ENCODE measurements at places on chromosomes 4 and X.

DNA sequence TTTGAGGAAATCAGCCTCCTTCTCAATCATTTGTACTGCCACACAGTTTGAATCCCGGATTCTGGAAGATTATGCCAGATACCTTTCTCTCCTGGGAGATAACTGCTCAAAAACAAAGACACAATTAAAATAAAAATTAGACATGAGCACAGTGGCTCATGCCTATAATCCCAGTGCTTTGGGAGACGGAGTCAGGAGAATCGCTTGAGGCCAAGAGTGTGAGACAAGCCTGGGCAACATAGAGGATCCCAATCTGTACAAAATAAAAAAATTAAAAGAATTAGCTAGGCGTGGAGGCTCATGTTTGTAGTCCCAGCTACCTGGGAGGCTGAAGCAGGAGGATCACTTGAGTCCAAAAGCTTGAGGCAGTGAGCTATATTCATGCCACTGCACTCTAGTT is 376.3 kb upstream of the ZFP42 start:
- no peak for DNase-seq

GRCh38 chr4:73836373-73837279 is at the start of gene CXCL6:
Gene CXCL6 (plus strand): TSS chr4:73836678. CDS start chr4:73836751, 73 bp downstream.
- DNase-seq: no peak

- DNase-seq: no peak
Measured at GRCh38 chrX:134431894-134432293, 28.1 kb upstream of the HPRT1 start.

DNA sequence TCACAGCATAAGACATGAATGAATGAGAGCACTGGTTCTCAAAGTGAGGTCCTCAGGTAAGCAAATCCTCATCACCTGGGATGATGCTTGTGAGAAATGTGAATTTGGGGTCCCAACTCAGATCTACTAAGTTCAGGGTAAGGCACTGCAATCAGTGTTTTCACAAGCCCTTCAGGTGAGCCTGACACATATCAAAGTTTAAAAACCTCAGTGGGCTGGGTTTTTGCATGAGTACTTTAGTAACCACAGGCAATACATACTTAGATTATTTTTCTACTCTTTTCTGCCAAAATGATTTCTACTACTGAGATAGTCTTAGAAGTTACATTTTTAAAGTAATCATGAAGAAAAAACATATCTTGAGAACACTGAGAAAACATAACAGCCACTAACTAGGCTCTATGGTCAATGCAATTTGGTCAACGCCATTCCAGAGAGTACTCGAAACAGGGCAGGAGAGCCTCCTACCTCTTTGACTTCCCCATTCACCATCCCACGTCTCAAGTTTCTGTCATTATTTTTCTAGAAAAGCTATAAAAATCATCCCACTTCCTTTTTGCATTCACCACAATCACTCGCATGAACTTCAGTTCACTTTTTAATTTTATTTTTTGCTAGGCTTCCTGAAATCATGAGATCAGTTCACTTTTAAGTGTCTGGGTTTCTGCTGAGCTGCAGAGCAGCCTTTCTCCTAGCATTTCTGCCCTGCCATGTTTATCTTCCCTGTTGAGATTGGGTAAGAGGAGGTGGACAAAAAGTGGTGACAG is 73.8 kb downstream of the MFAP3L start:
- DNase-seq: no peak

- DNase-seq: peak; percentile 10
Measured at GRCh38 chr4:184409911-184410692, 64.2 kb downstream of the IRF2 start.

DNA sequence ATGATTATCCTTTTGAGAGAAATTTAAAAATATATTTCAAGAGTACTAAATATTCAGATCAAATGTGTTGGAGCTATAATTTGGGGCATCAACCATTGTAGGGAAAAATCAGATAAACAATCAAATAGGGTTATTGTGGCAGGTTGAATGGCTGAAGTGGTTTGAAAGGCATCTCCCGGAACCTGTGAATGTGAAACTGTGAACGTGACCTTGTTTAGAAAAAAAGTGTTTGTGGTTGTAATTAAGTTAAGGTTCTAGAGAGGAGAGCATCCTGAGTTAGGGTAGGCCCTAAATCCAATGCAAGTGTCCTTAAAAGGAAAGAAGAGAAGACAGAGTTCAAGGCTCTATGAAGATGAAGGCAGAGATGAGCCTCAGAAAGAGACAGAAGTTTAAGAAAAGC is 37.4 kb downstream of the ADGRA3 start:
- no peak for DNase-seq

DNA sequence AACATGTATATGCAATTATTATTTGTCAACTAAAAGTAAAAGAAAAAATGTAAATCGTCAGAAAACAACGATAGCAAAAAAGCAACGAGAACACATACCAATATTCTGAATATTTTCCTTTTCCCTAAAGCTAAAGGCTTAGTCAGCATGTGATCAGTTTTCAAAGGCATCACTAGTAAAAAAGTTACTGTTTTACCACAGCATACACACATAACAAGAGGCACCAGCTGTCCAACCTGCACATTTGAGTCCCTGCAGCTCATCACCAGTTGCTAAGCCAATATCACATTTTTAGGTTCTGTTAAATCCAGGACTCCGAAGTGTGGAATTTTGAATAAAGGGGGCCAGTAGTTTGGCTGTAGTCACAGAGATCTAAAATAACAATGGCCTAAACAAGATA is 203.8 kb downstream of the ADGRA3 start:
- DNase-seq: no peak

- DNase-seq: no peak
Measured at GRCh38 chrX:46803140-46803539, 33.7 kb upstream of the RP2 start.

- DNase-seq: no peak
Measured at GRCh38 chr4:176549161-176549865, 229.5 kb downstream of the SPCS3 start.

DNA sequence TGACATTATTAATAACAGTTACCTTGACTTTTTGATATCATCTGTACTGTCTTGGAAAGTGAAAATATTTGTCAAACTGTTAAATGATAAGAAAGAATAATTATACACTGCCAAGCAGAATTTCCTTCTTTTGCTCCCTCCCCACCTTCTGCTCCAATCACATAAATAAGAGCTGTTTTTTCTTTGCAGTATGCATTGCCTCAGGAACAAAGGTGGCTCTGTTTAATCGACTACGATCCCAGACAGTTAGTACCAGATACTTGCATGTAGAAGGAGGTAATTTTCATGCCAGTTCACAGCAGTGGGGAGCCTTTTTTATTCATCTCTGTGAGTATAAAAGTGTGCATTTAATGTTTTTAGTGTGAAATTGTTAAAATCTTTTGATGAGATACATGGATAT is 66.1 kb downstream of the CCKAR start:
- DNase-seq: no peak

- DNase-seq: no peak
Measured at GRCh38 chr4:20323991-20324390, 72.3 kb downstream of the SLIT2 start.

DNA sequence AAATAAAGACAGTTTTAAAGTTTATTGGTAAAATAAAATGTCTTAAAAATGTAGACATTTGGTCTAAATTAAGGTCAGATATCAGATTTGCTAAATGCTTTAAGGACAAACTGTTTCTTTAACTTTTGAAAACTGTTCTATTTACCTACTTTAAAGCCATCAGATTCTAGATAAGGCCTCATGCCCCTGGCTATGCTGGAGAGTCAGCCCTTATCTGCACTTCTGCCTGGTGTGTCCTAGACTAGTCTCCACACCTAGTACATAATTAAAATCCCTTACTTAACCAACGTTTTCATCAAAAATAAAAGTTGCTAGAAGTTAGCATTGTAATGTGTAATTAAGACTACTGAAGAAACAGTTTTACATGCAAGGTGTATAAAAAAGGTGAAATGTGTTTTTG is 25.6 kb downstream of the HSD17B11 start:
- no peak for DNase-seq

- no peak for DNase-seq
Measured at GRCh38 chr4:79064806-79065205, 125.6 kb upstream of the PAQR3 start.

DNA sequence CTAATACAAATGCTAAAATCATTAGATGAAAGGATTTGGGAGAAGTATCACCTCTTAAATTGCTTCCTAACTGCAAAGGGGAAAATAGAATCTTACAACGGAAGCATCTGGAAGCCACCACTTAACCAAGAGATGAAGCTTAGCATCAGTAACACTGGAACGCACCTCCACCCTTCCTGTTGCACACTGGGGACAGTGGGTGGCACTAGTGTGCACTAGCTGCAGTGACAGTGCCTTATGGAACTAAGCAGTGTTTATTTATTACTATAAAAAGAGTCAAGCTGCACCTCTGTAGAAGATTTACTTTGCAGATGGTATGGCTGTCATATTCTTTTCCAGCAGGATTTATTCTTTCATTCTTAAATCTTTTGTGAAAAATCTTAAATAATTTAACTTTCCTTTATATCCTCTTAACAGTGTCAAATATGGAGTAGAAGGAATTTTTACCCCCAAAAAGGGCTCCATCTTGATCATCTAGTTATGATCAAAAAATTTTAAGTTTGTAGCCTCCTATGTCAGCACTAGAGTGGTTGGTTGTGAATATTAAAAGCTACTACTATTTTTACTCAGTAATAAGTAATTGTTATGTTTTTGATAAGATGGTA is 76.7 kb downstream of the SCD5 start:
- no peak for DNase-seq

DNA sequence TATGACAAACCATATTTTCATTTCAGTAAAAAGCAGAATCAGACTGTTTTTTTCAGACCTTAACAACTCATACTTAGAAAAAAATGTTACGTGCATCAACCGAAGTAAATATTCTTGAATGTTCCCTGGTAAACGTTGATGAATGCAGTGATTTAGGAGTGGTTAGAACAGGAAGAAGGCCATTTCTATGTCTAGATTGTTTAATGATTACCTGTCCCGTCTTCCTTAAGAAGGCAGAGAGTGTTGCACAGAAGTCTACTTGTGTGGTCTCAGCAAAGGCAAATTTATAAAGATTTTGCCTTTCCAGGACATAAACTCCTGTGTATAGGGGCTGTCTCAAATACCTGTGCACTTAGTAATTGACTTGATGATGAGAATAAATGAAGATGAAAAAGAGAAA is 134.5 kb downstream of the MGST2 start:
- DNase-seq: no peak

DNA sequence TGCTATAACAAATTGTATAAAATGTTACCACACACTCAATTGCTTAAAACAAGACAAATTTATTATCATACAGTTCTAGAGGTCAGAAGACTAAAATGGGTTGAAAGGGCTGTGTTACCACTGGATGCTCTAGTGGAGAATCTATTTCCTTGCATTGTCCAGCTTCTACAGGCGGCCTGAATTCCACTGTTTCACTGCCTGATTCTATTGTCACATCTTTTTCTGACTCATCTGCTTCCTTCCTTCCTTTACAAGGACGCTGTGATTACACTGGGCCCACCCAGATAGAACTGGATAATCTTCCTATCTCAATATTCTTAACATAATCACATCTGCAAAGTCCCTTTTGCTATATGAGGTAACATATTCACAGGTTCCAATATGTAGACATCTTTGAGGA is 19.4 kb upstream of the ARMCX1 start:
- no peak for DNase-seq

DNA sequence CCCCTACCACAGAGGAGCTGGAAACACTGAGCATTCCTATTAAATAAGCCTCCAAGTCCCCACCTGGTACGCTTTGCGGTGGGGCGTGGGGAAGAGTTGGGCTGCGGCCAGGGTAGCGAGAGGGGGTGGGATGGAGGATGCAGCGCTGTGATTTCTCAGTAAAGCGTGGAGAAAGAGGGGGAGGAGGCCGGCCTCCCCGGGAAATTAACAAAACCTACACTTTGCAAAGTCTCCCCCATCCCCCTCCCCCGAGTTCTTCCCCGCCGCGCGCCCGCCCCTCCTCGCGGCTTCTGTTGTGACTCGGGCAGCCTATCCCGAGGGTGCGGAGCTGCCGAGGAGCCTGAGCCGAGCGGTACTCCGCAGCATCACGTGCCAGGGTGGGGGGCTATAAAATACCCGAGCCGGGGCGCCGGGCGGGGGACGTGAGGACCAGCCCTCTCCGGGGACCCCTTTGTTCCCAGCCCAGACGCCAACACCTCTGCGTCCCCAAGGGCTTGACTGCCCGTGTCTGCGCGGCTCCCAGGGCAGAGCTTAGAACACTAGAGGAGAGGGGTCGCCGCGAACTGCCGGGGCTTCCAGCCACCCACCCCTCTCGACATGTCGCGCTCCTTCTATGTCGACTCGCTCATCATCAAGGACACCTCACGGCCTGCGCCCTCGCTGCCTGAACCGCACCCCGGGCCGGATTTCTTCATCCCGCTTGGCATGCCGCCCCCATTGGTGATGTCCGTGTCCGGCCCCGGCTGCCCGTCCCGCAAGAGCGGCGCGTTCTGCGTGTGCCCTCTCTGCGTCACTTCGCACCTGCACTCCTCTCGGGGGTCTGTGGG is at the start of gene GSX2:
GSX2 (plus strand) TSS at position 416 of the 827 bp plus-strand sequence; CDS start at position 598, 182 bp downstream.
- no peak for DNase-seq

DNA sequence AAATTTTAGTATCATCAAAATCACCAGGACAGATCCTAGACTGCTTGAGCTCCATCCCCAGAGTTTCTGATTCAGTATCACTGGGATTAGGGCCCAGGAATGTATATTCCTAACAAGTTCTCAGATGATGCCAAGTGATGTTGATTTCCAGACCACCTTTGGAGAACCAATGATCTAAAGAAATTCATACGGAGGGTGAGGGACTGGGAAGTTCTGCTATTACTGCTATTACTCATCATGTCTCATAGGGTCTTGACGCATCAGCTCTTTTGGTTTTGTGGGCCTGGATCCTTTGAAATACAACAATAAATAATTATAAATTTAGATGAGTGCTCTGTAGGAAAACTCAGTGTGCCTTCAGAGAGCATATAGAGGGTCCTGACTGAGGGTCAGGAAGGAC is 59.8 kb upstream of the LGI2 start:
- DNase-seq: no peak

GRCh38 chr4:80094191-80094590 is 21.2 kb upstream of the ANTXR2 start:
- DNase-seq: no peak

GRCh38 chr4:4233610-4234009 is 6.9 kb upstream of the OTOP1 start:
- no peak for DNase-seq

- DNase-seq: no peak
Measured at GRCh38 chr4:149886786-149887490, 71.3 kb upstream of the IQCM start.

GRCh38 chr4:169225812-169226211 is 44.9 kb downstream of the SH3RF1 start:
- DNase-seq: no peak

GRCh38 chr4:76960014-76960413 is 10.5 kb downstream of the SEPTIN11 start:
- DNase-seq: no peak

GRCh38 chr4:1310031-1310795 is 20.5 kb downstream of the MAEA start:
- DNase-seq: no peak

- DNase-seq: no peak
Measured at GRCh38 chrX:115178473-115178872, 10.7 kb upstream of the RBMXL3 start.

- no peak for DNase-seq
Measured at GRCh38 chrX:43809463-43809862, 72.8 kb downstream of the MAOB start.

GRCh38 chr4:15286041-15286440 is 141.8 kb upstream of the C1QTNF7 start:
- no peak for DNase-seq
